Esophagus muscularis mucosa (tissue), 4 donors: ENCODE measurements at places on chromosomes 7 and 10. TPM values are rescaled to one million over a fixed set of nuclear protein-coding genes. Genes with fewer than 3 reads are reported as not detected.
A peak's percentile ranks its signal among the peaks of the same experiment; 100 is the strongest.

DNA sequence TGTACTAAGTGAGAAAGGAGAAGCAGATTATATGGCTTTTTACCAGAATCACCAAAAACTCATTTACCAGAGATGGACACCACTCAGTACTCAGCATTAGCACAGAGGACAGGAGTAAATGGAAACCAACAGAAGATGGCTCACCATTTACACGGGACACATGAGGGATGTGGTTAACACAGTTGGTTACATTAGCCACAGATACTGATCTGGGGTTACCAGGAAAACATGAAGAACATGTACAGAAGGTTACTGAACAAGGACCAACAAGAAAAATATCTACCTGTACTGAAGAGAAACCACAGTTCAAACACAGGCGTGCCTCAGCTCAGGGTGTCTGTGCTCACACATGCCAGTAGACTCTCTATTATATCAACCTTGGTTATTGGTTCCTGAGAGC, 1285.8 kb upstream of the SORCS1 start:
- peak; percentile 24 for DNase-seq

DNA sequence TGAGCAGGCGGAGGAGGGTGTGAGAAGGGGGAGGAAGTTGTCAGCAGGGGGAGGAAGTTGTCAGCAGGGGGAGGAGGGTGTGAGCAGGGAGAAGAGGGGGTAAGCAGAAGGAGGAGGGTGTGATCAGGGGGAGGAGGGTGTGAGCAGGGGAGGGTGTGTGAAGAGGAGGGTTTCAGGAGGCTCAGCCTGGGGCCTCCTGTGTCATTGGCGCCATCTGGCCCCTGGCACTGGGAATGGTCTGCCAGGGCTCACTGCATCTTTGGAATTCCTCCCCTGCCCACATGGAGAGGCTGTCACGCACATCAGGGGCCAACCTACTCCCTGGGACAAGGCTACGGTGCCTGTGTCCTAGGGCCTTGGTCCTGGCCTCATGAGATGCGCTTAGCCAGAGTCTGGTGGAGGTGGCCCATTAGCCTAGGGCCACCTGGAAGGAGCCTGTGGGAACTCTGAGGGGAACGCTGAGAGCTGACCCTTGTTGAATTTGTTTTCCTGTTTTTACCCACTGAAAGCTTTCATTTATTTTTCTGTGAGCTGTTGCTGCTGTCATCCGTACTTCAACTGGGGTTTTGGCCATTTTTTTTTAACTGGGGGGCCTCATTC, 18.0 kb downstream of the CAMK2B start:
- DNase-seq, result peak; percentile 72

The CH25H gene
- total RNA-seq, result 2.1 TPM

DNA sequence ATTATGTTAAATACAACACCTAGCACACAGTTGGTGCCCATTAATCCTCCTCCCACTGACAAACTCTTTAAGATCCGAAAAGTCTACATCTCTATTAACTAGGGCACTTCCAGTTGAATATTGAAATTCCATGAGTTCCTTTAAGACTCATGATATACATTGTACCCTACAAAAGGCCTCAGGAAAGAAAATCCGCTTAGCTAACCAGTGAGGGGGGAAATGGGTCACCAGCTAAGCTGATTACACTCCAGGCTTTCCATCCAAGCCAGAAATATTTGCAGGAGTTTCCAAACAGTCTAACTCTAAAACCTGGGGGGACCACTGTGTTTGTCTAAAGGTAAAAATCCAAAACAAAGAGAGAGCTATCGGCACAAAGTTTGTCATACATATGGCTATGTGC, 1.3 kb upstream of the LRIT2 start:
- DNase-seq, result no peak

DNA sequence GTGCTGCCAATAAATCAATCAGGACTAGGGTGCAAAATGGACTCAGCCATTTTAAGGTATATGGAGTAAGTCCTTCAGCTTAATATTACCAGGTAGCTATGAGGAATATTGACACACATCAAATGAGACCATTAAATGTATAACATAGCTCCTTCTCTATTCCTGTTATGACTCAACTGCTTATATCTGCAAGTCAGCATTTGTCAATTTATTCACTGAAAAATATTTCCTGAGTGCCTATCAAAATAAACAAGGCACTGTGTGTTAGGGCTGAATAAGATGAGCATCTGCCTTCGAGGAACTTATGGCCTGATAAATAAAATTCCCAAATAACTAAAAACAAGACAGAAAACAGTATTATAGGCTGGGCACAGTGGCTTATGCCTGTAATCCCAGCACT, 113.8 kb downstream of the CDK6 start:
- no peak for DNase-seq

DNA sequence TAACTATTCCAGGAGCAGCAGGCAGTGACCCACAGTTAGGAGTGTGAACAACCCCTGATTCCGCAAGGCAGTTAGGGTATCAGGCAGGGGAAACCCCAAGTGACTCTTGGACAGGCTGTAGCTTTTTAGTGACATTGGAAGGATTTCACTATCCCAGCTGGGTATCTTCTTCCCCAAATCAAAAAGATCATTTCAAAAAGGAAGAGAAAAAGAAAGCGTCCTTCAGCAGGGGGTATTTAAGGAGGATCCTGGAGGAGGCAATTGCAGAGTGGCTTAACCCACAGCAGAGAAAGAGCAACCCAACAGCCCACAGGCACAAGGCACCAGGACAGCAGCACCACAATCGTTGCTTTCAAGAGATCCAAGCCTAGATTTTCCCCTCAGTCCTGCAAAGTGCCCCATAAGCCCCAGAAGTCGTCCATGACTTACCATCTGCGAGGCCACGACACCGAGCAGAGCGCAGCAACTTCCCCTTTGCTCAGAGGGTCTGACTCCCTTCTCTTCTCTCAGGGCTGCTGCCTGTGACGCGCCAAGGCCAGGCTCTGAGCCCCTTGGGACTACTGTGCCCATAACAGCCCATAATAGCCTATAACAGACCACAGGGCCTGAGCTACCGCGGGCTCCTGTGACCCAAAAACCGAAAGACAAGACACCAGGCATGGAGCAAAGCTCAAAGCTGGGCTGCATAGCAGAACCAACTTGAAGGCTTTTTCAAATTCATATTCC, 19.8 kb downstream of the PIK3AP1 start:
- DNase-seq, result no peak

The PRKAR1B gene
- total RNA-seq, result 15.4 TPM

DNA sequence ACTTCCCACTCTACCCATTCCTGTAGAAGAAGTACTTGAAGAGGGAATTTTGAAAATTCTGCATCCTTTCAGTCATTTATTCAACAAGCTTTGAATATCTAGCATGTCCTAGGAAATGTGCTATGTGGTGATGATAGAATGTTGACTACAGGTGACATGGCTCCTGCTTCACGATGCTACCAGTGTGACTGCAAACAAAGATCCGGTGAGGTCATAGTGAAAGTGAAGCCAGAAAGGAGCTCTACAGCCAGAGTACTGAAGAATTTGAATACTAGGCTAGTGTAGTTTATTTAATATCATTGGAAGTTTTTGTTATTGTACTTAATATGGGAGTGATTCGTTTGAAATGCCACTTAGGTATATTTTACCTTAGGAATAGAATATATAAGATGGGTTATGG, 348.1 kb downstream of the TFEC start:
- DNase-seq, result no peak

The SPDYE8 gene
- not detected for total RNA-seq

DNA sequence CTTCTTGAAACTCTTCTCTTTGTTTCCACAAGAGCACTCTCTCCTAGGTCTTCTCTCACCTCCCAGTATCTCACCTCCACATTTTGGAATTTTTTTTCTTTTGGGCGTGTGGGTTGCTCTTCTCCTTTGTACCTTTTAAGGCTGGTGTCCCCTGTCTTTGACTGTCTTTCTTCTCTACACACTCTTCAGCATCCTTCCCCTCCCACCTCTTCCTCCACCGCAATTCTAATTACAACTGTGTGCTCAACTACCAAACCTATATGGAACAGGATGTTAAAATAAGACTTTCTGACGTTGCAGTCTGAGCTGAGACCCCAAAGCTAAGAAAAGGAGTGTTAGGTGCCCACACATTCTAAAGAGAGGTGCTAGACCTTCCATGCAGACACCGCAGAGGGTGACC, 14.0 kb upstream of the ADRB1 start:
- no peak for DNase-seq

- peak; percentile 55 for DNase-seq
These were observed 70.1 kb downstream of the NPSR1 start for GRCh38 chr7:34728156-34728555.

- peak; percentile 37 for DNase-seq
These were observed 40.5 kb upstream of the CDK13 start for GRCh38 chr7:39909526-39909925.

- DNase-seq, result no peak
These were observed 136.5 kb downstream of the COBL start for GRCh38 chr7:51180092-51180491.

DNA sequence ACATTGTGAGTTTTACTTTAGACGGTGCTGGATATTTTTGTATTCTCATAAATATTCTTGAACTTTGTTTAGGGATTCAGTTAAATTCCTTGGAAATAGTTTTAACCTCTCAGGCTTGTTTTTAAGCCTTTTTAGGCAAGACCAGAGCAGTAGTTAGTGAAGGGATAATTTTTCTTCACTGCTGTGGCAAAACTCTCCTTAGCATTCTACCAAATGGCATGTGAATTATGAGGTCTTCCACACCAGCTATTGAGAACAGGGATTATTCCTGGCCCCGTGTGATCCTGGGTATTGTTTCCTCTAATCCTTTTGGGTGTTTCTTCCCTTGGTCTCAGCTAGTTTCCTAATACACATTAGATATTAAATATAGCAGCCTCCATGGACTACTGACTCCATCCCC, 46.2 kb downstream of the CCDC71L start:
- DNase-seq, result no peak

- DNase-seq, result no peak
These were observed 874 bp downstream of the BAIAP2L1 start for GRCh38 chr7:98399890-98400541.

DNA sequence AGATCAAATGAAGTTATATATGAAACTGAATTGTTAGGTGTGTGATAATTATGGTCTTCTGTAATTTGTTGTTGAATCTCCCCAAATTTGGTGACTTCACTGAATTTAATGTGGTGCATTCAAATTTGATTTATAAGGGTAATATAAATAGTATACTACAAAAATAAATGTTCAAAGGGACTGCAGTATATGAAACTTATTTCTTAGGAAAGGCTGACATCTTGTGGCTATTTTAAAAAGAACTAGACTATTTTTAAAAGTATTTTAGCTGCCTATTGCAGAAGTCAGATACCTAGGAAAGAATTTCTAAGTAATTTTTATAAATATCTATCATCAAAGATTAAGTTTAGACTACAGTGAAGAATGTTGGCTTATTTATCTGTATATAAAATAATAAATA, 36.6 kb downstream of the ATRNL1 start:
- no peak for DNase-seq

The SAMD9 gene
- total RNA-seq, result 4.2 TPM

The CCDC3 gene
- total RNA-seq, result 79.1 TPM

The ADAP1 gene
- 94.2 TPM for total RNA-seq

- no peak for DNase-seq
These were observed 137.3 kb downstream of the PTPN20 start for GRCh38 chr10:47048526-47048905.

GRCh38 chr10:80585812-80586211, 48.1 kb downstream of the SH2D4B start:
- no peak for DNase-seq

The CAV1 gene
- 571 TPM for total RNA-seq

The PCGF6 gene
- 14.1 TPM for total RNA-seq

GRCh38 chr7:67777119-67777518, 780.5 kb downstream of the TYW1 start:
- DNase-seq, result no peak

DNA sequence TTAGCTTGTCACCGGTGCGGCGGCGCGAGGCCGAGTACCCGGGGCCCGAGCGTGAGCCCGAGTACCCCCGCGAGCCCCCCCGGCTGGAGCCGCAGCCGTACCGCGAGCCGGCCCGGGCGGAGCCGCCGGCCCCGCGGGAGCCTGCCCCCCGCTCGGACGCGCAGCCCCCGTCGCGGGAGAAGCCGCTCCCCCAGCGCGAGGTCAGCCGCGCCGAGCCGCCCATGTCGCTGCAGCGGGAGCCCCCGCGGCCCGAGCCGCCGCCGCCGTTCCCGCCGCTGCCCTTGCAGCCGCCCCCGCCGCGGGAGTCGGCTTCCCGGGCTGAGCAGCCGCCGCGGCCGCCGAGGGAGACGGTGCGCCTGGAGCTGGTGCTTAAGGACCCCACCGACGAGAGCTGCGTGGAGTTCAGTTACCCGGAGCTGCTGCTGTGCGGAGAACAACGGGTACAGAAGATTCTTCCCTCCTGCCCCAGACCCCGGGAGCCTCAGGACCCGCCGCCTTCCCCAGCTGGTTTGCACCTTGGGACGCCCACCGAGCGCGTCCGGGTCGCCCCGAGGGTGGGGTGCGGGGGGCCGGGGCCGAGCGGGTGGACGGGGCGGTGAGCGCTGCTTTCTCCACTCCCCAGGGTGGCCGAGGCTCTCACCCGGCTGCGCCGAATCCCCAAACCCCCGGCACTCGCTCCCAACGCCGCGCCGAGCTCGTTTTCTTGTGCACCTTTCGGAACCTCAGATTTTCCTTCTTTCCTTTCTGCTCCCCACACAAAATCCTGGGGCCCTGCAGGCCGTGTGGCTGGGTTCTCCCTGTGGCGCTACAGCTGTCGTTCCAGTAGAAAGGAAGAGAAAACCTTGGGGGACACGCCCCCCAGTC, 708 bp downstream of the UBN2 start:
- DNase-seq, result no peak

DNA sequence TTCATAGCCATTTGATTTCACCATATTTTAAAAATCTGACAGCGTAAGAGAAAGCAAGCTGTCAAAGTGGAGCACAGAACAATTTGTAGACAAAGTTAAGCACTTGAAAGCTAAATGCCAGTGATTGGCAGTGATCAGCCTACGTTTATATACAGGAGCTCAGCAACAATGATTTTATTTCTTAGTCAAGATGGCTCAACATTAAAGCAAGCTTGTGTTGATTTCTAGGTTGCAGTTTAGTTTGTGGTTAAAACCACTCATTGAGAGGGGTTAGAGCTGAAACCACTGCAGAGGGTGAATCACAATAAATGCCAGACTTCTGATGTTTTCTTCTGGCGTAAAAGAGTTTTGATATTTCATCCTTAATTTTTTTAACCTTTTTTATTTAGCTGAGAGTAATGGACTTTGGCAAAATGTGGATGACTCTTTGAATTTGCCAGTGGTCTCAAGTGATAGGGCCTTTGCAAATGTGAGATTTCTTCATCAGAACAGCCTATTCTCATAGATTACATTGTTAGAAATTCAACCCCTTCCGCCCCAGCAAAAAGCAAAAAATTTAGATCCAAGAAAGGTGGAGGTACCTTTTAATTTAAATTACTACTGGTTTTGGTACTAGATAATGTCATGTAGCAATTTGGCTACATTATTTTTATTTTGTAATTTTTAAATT, 73.8 kb downstream of the SHOC2 start:
- no peak for DNase-seq

DNA sequence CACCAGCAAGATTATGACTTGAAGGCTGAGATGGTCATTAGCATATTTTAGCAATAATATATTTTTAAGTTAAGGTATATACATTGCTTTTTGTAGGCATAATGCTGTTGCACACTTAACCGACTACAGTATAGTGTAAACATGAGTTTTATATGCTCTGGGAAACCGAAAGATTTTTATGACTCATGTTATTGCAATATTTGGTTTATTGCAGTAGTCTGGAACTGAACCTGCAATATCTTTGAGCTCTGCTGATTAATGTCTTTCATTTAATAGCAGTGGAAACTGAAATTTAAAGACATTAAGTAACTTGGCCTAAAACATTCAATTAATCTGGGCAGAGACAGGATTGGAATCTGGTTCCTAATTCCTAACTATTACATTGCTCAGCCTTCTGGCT, 266.7 kb upstream of the PLXDC2 start:
- DNase-seq, result no peak

The FBXL13 gene
- total RNA-seq, result 0.83 TPM

The SRGN gene
- total RNA-seq, result 44.9 TPM

GRCh38 chr7:29154076-29154475, 7.7 kb upstream of the CPVL start:
- DNase-seq, result no peak
